ENCODE measurements at places on chromosomes 13 and 19.
A peak's percentile ranks its signal among the peaks of the same experiment; 100 is the strongest.

DNA sequence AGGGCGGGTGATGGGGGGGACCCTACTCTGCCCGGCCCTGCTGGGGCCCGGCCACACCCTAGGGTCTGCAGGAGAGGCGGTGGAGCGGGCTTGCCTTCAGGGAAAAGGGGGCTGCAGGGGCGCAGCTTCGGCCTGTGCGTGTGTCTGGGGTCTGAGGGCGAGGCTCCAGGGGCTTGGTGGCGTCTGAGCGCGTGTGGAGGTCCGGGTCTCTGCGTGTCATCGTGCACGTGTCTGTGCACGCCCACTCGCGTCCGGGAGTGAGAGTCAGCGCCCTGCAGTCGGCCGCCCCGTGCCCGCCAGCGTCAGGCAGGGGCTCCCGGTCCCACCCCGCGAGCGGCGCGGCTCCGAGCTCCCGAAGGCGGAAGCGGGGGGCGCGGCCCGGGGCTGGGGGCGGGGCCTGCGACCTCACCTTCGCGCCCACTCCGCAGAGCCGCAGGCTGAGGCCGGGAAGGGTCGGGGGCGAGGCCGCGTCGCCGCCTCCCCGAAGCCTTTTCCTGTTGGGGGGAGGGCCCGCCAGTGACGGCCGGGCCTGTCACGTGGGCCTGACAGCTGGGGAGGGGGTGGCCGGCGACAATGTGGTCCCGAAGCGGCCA is at the start of gene ARHGAP45:
Gene ARHGAP45, plus strand, starts transcription at position 420 of the 593 bp plus-strand sequence. CDS start 239 bp downstream, outside the sequence.
- peak; percentile 68 for DNase-seq

GRCh38 chr13:94495806-94496205 is 16.3 kb upstream of the DCT start:
- no peak for DNase-seq

- DNase-seq: no peak
Measured at GRCh38 chr19:5623397-5624017, 624 bp downstream of the SAFB start.

DNA sequence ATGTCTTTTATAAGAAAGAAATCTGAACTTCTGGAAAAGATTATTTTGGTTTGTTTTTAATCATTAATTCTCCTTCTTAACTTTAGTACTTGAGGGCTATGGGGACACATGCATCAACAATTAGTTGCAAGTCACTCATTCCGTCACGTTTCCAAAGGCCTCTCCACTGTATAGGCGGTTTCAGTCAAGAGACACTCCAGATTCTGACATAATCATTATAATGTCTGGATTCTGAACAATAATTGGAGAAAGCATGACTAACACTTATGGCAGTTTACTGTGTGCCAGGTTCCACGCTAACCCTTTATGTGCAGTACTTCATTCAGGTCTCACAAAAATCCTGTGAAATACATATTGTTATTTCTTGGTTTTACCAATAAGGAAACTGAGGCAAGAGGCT is 71.9 kb downstream of the TNFRSF19 start:
- no peak for DNase-seq

- no peak for DNase-seq
Measured at GRCh38 chr13:26390203-26390602, 136.3 kb downstream of the CDK8 start.

DNA sequence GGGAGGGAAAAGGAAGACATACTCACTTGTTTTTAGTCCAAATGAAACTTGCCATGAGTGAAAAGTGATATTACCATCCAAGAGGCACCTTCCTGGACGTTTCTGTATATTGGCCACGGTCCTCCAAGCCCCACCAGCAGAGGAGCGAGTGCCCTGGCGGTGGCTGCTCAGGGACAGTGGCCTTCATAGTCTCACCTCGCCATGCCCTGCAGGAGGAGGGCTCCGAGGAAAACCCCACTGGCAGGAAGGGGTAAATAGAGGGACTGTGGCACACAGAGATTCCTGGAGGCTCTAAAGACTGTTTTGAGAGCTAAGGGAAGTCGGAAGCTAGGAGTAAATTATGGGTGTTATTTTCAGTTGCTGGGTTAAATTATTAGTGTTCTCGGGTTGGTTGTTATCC is 98.4 kb upstream of the UBL3 start:
- no peak for DNase-seq

GRCh38 chr19:8149261-8150094 is at the start of gene FBN3:
FBN3 (minus strand) TSS chr19:8149592; CDS start chr19:8147480, 2,112 bp downstream.
- no peak for DNase-seq

- no peak for DNase-seq
Measured at GRCh38 chr19:54388802-54389139, 24.0 kb upstream of the LAIR1 start.

DNA sequence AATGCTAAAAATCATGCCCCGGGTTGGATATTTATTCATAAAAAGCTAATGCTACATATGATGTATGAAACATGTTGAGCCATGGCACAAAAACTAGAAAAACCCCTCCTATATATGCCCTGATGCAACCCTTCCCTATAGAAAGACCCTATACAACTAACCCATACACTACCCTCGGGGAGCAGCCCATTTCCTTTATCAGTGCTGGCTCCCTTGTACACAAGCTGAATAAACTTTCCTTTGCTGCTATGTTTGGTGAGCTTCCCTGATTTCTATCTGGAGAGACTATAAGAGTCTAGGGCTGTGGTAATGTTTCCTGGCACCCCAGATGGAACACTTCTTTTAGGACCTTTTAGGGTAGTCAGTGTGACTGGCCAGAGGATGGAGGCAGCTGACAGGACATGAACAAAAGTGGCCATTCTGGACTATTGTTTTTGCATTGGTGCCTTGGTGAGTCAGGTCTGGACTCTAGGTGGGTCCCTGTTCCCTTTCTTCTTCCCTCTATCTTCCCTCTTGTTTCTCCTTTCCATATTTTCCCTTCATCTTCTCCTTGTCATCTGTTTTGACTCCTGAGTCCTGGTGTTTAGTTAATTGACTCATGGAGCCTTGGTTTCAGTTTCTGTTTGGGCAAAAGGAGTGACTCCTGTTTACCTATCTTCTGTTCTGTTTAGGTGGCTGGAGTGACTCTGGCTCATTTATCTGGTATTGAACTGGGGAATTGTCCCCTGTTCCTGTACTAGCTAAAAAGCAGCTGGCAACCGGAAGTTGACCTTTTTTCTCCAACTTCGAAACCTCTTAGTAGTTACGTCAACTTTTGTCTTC is 1321.8 kb upstream of the PCDH9 start:
- DNase-seq: no peak

- DNase-seq: no peak
Measured at GRCh38 chr13:39510316-39510695, 92.7 kb downstream of the LHFPL6 start.

- no peak for DNase-seq
Measured at GRCh38 chr13:32589471-32589870, 3.2 kb downstream of the PDS5B start.

DNA sequence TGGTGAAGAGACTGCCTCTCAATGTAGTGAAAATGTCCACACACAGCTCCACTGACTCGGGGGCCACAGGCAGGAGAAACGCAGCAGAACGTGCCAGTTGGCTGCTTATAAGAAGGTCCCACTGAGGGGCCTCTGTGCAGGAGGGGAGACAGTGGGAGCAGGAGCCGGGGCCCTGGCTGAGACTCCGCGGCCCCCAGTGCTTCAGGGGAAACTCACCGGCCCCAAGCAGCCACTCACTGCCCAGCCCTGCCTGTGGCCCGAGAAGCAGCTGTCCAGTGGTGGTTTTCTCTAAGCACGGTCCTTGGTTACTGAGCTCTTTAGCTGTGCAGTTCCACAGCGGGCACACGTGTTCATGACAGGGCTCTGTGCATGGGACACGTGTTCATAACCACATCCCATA is 91.9 kb upstream of the MCF2L start:
- DNase-seq: no peak

- DNase-seq: no peak
Measured at GRCh38 chr19:19205416-19206410, 2.5 kb upstream of the NR2C2AP start.

- DNase-seq: no peak
Measured at GRCh38 chr19:15469513-15470297, 5.4 kb upstream of the RASAL3 start.

DNA sequence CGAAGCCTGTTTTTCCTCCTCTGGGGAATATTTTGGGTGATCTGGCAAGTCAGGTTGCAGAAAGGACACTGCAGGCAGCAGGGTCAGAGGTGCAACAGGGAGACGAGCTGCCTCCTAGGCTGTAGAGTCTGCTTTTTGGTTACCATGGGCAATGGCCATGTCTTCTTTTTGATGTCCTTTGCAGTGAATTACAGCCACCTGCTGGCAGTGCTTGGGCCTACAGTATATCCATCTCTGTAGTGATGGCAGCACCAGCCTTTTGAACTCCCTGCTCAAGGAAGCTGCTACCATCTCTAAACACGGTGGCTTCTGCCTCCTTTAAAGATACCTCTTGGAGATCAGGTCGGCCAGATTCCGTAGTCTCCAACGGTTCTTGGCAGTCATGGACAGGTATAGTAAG is 73.9 kb downstream of the WTIP start:
- DNase-seq: no peak

GRCh38 chr19:48061401-48062344 is 17.8 kb upstream of the CABP5 start:
- no peak for DNase-seq

DNA sequence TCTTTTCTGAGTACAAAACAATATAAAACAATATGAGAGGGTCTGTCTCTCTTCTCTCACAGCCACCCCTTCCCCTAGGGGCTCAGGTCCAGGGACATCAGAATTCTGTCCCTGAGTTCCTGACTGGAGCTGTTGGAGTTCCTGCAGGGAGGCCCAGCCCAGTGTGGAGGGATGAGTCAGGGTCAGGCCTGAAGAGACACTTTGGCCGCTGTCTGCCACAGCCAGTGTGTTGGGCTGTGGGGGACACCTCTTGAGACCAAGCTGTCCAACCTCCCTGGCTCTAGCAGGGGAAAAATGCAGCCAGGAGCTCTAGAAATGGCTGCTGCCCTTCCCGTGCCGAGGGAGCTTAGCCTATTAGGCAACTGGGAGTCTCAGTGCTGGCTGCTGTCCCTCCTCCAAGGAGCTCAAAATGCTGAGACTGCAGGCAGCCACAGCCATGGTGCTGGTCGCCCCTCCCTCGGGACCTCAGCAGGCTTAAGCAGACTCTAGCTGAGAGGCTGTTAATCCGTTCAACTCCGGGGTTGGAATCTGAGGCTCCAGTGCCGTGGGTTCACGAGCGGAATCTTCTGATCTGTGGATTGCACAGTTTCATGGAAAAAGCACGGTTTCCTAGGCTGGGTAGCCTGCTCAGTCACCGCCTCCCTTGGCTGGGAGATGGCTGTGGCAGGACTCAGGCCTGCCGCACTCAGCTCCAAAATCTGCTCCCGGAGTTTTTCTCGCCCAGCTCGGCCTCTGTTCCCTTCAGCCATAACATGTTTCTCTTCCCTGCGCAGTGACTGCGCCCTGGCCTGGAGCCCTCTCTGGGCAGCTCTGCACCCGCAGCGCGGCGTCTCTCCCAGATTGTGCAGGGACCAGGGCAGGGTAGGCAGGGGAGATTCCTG is 3.8 kb upstream of the ZNF626 start:
- DNase-seq: no peak

GRCh38 chr19:12833738-12834565 is 427 bp downstream of the RTBDN start:
- DNase-seq: no peak

- DNase-seq: peak; percentile 40
Measured at GRCh38 chr13:50460358-50460757, 383.1 kb downstream of the DLEU7 start.

GRCh38 chr19:47230054-47230920 is 712 bp downstream of the BBC3 start:
- DNase-seq: peak; percentile 51

DNA sequence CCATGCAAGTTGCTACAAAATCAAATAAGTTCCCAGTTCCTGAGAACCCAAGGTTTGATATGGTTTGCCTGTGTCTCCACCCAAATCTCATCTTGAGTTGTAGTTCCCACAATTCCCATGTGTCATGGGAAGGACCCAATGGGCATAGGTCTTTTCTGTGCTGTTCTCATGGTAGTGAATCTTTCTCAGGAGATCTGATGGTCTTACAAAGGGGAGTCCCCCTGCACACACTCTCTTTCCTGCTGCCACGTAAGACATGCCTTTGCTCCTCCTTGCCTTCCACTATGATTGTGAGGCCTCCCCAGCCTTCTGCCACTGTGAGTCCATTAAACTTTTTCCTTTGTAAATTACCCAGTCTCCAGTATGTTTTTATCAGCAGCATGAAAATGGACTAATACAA is 28.5 kb upstream of the TSHZ3 start:
- DNase-seq: no peak

DNA sequence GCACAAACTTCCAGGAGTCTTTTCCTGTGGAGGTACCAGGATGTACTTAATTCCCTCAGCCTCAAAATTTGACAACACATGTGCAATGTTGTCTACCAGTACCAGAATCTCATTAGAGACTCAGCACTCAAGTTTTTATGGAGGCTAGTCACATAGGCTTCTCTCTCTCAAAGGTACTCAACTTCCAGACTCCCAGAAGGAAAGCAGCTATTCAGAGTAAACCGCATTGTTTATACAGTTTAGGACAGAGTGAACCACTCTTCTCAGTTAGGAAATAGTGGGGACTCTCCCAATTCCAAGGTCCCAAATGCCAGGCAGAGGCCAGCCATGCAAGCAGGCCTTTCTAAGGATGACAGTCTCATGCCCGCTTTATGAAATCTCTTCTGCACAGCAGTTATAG is 8.5 kb upstream of the C1QTNF9B start:
- DNase-seq: no peak

- peak; percentile 91 for DNase-seq
Measured at GRCh38 chr13:51981355-51981754, 29.9 kb downstream of the ATP7B start.

GRCh38 chr13:22061806-22062391 is 391.0 kb downstream of the FGF9 start:
- no peak for DNase-seq

- DNase-seq: no peak
Measured at GRCh38 chr13:70237131-70237530, 128.9 kb upstream of the KLHL1 start.

GRCh38 chr19:14555918-14556661 is 15.8 kb downstream of the NDUFB7 start:
- peak; percentile 19 for DNase-seq

GRCh38 chr13:36975172-36975571 is 24.0 kb downstream of the ALG5 start:
- DNase-seq: no peak

DNA sequence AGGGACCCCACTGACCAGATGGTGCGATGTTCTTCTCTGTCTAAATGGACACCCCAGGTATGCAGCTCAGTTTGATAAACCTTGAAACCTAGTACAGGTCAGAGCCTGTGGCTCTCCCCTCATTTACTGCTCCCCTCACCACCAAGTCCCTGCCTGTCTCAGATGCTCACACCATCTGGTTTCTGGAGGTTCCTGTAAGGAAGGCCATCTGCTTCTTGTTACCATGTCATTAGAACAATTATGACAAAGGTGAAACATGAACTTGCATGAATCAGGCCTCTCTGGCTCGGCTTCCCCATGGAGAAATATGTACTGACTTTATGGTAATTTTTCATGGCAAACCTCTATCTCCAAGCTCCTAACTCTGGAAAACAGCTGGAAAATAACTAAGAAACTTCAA is 965.7 kb downstream of the UQCRFS1 start:
- DNase-seq: no peak

GRCh38 chr19:49119411-49120324 is at the start of gene PPFIA3:
PPFIA3 (plus strand) TSS chr19:49119544; CDS start chr19:49127874, 8,330 bp downstream.
- peak; percentile 55 for DNase-seq

GRCh38 chr19:33290956-33291622 is 11.2 kb downstream of the CEBPA start:
- no peak for DNase-seq
